ENCODE measurements at places on chromosomes 2 and 18.

DNA sequence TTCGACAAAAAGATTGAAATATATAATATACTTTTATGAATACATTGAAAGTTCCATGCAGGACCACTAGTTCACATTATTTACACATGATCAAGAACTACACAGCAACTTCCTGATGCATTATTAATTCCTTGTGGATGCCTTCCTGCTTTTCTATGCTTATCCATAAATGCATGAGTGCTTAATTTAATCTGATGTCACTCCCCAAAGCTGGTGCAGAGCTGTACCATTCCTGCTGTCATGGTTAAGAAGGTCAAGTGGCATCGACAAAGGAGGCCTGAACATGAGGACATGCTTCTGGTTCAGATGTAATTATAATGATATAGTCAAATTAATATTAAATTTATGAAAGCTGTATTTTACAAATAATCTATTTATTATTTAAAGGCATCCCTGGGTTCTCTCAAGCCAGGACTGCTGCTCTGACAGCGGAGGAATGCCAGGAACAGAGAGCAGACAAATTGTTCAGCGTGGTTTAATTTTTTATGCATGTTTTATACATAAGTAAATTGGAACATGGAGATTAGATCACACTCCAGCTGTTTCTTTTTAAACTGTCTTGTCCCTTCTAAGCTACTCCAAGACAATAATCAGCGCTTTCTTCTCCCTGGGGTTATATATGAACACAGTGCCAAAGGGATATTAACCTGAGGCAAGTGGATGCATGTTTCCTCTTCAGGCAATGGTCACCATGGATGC lies 307.3 kb upstream of the CNTNAP5 start:
- DNase-seq = no peak

GRCh38 chr2:61911510-61911909 lies 6.0 kb downstream of the COMMD1 start:
- no peak for DNase-seq

- DNase-seq = no peak
Measured at GRCh38 chr18:68284236-68284780, 430.6 kb downstream of the TMX3 start.

DNA sequence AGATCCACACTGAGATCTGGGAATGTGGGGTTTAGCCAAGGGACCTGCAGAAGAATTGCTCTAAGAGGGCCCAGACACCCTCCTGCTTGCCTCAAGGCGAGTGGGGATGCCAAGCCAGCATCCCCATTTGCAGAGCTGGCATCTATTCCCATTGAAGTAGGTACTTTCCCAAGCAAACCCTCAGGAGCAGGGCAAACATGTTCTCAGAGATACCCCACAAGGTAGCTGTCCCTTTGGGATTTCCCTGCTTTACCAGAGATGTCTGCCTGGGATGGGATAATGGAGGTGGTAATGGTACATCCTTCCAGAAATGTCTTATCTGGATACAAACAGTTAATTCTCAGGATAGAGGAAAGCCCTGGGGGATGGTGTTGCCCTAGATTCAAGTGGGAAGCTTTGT lies 51.2 kb downstream of the GYPC start:
- DNase-seq = no peak

DNA sequence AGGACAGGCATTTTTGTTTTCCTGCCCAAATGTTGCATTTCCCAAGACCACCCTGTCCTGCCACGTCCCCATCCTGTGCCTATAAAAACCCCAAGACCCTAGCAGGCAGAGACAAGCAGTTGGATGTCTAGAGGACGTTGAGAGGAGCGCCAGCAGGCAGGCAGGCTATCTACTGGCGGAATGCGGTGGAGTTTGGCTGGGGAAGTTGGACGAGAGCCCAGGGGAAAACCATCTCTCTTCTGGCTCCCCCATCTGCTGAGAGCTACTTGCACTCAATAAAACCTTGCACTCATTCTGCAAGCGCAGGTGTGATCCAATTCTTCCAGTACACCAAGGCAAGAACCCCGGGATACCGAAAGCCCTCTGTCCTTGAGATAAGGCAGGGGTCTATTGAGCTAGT lies 72.5 kb downstream of the ARL6IP6 start:
- no peak for DNase-seq

DNA sequence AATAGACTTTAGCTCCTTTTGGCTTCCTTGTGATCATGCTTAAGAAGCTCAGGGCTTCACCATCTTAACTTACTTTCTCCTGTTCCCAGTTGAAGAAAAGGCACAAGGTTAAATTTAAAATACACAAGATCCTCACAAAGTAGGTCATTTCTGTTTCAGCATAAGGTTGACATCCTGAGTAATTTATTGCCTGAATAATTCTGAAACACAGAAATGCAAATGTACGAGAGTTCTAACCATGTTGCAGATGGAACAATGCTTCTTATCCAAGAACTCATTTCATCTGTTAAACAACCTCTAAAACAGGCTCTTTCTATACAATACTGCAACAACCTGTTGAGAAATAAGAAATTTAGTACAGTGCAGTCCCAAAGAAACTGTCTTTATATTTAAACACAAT lies 395.2 kb downstream of the BCL11A start:
- no peak for DNase-seq

DNA sequence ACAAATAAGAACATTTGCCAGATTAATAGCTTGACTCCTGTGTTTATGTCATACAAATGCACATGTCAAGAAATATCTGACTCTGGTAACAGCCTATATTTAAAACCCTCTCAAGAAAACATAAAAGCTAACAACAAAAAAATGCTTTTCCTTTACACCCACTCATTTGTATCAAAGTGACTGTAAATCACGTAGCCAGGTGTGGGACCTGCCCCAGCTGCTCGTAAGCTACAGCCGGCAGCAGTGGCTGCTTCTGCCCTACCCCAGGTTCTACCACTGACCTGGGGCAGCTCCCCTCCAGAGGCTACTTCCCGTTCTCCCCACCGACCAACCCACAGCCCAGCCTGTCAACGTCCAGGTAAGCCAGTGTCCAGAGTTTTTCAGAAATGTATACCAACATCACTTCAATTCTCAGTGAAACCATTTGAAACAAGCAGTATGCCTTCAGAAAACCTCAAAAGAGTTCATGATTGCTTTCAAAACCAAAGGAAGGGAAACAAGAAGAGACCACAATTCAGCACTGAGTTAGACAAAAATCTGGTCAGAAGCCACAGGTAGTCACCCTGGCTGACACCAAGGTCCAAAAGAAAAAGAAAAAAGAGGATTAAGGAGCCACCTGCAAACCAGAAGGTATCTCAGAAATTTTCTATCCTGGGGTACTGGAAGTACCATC lies 40.4 kb downstream of the KIDINS220 start:
- no peak for DNase-seq

GRCh38 chr2:198044777-198045176 lies 240.4 kb downstream of the PLCL1 start:
- DNase-seq = no peak

DNA sequence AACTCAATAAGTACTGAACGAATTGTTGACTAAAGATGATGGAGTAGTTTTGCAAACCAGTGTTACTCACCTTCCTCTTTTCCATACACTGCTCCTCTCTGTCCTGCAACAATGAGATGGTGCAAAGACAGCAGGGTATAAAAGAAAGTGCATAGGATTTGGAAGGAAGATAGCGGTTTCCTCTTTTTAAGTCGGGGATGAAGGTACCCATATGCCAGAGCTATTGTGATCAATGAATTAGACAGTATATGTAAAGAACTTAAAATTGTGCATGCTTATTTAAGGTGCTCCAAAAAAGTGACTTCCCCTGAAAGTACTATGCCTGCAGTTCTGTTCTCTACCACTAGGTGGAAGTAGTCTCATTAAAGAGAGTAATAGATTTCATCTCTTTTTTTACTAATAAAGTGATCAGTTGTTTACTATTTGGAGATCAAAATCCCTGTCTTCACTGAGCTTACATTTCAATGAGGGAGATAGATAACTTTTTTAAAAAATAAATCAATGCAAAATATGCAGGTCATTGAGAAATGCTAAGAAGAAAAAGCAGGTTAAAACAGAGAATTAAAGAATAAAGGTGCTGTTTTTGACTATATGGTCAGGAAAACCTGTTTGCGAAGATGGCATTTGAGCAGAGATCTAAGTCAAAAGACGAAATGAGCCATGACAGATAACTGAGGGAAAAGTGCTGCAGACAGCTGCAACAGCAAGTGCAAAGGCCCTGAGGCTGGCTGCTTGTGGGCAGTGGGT lies 339.7 kb upstream of the SLC14A2 start:
- DNase-seq = peak; percentile 43

DNA sequence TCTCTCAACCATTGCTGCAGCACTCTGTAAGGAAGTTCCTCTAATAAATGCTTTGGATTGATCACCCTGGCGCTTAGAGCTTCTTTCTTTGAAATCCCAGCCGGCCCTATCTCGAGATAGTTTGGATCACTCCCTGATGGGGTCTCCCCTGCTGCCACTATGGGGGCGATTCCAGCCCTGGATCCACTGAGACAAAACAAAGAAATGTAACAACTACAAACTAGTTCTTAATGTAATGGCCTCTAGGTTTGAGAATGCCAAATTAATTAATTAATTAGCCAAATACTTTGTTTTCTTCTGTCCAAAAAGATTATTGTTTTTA lies 15.2 kb downstream of the SRSF7 start:
- DNase-seq = no peak

- DNase-seq = no peak
Measured at GRCh38 chr18:78912844-78913243, 66.8 kb upstream of the SALL3 start.

DNA sequence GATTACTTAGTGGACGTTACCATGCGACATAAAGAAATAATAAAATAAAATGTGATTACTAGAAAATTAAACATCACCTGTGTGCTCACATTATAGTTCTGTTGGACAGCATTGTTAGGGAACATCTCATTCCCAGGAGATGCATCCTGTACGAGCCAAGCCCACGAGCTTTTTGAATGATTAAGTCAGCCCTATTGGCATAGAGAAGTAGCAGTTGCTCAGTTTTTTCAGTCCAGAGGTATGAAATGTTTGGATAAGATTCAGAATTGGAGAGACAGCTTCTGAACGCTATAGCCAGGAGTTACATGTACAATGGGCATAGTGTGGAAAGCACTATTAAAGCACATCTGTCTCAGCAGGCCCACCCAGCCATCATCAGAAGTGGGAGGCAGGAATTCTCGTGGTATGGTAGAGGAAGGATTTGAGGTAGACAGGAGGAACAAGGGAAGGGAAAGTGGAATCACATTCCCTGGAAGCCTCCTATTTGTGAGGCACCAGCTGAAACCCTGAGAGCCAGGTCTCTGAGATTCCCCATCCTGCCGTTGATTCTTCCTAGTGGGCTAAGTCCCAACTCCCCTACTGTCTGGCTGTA lies 8.6 kb downstream of the SPATS2L start:
- DNase-seq = no peak

- no peak for DNase-seq
Measured at GRCh38 chr2:8983571-8983970, 19.9 kb downstream of the MBOAT2 start.

GRCh38 chr2:74845991-74846390 lies 12.1 kb downstream of the HK2 start:
- peak; percentile 72 for DNase-seq

DNA sequence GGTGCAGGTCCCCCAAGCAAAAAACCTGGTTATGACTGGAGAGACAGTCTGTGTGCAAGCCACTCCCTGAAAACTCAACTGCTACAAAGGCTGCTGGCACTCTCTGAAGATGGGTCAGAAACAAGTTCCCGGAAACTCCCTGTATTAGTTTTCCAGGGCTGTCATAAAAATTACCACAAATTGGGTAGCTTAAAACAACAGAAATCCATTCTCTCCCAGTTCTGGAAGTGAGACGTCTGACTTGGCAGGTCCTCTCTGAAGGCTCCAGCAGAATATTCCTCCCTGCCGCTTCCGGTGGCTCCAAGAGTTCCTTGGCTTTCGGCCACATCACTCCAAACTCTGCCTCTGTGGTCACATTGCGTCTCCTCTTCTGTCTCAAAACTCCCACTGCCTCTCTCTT lies 30.1 kb upstream of the SERPINE2 start:
- no peak for DNase-seq

DNA sequence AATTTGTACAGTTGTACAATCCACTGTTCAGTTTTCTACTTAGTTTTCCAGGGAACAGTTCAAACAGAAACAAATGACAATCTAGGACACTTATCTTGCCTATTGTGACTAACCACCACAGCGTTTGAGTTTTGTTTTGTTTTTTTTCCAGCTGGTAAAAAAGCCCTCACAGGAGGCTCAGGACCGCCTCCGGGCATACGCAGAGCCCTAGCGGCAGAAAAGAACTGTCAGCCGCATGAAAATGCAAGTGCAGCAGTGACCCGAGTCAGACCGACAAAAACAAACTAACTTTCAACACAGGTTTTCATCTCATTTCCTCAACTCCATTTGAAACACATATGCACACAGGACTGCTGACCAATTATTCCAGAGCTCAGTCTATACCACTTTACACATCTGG lies 68.6 kb downstream of the STEAP3 start:
- DNase-seq = no peak

DNA sequence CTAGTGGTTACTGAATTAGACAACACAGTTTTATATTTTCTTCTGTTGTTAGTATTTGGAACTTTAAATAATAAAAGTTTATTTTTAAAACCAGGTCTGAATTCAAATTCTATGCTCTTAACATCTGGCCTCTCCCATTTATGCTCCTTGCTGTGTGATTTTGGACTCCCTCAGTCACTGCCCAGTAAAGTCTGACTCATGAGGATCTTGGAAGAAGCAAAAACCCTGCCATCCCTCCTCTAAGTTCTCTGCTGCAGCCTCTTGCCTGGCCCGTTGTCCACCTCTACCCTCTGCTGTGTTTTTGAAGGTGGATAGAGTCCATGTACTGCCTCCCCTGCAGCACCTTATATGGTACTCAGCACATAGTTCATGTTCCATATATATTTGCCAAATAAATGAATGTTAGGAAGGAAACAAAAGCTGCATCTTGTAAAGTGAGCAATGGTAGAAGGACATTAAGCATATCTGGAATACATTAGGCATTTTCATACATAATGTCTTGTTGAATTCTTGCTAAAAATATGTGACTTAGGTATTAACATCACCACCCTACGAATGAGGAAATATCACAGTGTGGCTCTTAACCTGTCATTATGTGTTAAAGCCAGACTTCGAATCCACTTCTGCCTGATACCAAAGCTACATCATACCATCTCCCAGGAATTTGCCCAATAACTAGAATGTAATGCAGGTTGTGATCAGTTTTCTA lies 62.1 kb downstream of the THNSL2 start:
- DNase-seq = no peak

GRCh38 chr2:105383432-105384166 lies 15.3 kb downstream of the FHL2 start:
- DNase-seq = no peak

GRCh38 chr2:42557306-42557705 lies 11.1 kb upstream of the MTA3 start:
- DNase-seq = no peak

GRCh38 chr2:21836719-21837118 lies 713.0 kb downstream of the TDRD15 start:
- no peak for DNase-seq

Data from RKO (cell line).